ENCODE measurements at places on chromosomes 1 and 21.
A peak's percentile ranks its signal among the peaks of the same experiment; 100 is the strongest.

DNA sequence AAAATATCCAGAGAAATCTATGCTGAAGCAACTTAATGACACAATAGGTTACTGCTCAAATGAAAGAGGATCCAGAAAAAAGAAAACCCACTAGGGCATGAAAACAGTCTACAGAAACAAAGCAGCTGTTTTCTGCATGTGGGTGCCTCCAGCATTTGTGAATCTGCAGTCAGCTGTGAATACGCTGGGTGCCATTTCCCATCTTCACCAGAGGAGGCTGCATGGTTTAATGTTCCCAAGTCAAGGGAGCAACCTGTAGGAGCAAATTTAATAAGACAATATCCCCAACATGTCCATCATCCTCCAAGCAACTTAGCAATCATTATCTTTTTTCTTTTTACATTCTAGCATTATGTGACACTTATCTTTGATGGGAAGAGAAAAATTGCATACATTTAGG is 396.6 kb downstream of the BRINP2 start:
- no peak for DNase-seq

DNA sequence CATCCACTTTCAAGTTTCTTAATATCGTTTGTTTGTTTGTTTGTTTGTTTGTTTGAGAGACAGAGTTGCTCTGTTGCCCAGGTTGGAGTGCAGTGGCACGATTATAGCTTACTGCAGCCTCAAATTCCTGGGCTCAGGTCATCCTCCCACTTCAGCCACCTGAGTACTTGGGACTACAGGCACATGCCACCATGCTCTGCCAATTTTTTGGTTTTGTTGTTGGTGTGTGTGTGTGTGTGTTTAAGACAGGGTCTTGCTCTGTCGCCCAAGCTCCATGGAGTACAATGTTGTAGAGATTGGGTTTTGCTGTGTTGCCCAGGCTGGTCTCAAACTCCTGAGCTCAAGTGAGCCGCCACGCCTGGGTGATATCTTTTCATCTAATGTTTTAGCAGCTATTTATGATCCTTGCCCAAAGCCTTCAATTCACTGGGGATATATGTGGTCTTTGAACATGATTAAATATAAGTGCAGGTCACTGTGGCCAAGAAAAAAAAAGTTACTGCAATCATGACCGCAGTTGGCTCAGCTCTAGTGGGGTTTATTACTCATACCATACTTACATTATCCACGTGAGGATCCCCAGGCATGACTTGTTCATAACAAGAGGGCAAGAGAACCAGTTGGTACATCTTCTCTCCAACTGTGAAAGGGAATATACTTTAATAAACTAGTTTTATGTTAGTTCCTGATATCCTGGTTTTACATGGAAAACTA is 8.0 kb downstream of the RRP1B start:
- DNase-seq, result no peak

GRCh38 chr1:217469983-217470382 is 160.9 kb downstream of the GPATCH2 start:
- no peak for DNase-seq

DNA sequence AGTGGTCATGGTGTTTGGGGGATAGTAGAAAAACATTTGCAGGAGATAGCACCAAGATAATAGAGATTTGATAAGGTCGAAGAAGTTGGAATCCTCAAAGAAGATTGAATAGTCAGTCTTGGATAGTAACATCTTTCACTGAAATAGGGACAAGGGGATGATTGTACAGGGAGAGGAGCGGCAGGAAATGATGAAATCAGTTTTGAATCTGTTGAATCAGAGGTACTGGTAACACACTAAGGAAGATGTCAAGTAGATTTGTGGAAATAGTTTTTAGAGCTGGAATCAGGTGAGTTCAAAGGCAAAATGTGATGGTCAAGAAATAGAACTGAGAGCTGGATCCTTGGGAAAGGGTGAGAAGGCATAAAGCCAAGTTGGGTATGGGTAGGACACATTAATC is 26.5 kb downstream of the CAP1 start:
- DNase-seq, result no peak

GRCh38 chr1:28370239-28371009 is 884 bp downstream of the PHACTR4 start:
- peak; percentile 54 for DNase-seq

DNA sequence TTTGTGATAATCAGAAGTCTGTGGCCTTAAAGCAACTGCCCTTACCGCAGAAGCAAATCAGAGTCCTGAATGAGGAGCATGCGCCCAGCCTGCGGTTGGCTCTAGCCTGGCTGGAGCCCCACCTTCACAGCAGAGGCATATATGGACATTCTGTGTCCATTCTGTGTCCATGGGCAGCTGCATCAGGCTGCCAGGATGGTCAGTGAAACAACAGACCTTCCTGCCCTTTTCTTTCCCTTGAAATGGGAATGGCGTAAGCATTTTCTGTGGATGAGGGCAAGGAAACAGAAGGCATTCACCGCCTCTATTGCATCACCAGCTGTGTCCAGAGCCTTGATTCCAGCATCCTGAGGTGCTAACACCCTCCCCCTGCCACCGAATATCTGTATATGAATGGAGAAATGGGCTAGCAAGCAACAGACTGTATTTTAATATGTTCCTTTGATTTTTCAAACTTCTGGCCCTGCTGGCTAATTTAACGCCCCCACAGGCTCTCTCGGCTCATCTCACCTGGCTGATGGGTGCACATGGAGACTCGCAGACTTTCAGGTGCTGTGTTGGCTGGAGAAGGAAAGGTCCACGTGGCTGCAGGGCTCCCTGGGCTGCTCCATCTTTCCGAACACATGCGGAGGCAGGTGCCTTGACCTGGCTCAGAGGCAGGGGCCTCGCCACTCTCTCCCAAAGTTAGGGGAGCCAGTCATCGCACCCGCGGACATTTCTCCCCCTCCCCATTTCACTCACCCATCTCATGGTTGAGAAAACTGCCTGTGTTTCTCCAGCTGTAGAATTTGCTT is 159.2 kb downstream of the GALNT2 start:
- no peak for DNase-seq

DNA sequence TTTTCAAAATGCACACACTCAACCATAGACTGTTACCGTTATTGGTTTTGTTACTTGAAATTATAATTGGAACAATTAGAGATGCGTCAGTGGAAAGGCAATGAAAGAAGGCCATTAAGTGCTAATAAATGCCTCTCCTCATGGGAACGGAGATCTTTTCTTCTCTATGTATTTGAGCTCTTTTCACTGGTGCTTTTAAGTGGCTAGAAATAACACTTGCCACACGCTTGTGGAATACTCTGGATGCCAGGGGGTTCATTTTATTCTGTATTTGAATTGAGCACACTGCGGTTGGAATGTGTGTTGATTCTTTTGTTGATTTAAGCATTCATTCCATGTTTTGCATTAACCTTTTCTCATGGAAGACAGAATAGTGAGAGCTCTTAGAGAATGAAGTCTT is 68.4 kb downstream of the DNM3 start:
- DNase-seq, result no peak

- DNase-seq, result no peak
Measured at GRCh38 chr1:162019446-162019845, 4.2 kb downstream of the OLFML2B start.

DNA sequence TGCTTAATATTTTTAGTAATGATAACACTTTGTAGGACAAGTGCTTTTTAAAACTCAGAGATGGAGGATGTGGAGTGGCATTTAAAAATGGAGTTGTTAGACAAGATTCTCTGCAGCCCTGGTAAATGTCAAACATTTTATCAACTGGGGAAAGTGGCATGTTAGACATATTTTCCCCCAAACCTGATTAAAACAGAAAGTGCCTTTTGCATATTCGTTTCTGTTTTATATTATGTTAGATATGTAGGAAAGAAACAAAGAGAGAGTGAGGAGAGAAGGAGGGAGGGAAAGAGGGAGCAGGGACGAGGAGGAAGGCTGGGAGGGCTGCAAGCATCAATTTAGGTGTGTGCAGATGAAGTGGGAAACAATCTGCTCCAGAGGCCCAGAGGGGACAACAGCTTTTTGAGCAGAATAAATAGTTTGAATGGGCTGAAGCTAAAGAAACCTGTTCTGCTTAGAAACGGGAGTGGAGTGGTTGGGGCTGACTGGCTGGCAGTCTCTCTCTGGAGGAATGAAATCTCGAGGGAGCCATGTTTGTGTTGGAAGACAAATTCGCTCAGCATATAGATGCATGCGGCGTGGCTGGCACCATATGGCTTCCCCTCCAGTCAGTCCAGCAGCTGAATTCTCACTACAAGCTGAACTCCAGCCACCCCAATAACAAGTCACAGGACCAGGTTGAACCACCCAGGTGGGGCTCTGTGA is 502.2 kb downstream of the AJAP1 start:
- no peak for DNase-seq

GRCh38 chr1:7473223-7474142 is 297.6 kb upstream of the VAMP3 start:
- no peak for DNase-seq

- DNase-seq, result no peak
Measured at GRCh38 chr1:12014141-12014991, 4.9 kb upstream of the MIIP start.

DNA sequence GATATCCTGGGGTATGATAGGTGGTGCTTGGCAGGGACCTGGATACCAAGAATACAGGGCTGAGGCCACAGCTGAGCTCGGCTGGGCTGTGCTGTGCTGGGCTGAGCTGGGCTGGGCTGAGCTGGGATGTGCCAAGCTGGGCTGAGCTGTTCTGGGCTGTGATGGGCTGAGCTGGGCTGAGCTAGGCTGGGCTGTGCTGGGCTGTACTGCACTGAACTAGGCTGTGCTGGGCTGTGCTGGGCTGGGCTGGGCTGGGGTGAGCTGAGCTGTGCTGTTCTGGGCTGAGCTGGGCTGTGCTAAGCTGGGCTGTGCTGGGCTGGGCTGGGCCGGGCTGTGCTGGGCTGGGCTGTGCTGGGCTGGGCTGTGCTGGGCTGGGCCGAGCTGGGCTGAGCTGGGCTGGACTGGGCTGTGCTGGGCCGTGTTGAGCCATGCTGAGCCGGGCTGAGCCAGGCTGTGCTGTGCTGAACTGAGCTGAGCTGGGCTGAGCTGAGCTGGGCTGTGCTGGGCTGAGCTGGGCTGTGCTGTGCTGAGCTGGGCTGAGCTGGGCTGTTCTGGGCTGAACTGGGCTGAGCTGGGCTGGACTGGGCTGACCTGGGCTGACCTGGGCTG is 94.7 kb upstream of the ACTRT2 start:
- DNase-seq, result no peak

- no peak for DNase-seq
Measured at GRCh38 chr1:63435161-63435560, 67.7 kb downstream of the ALG6 start.

GRCh38 chr1:22139066-22139594 is 3.8 kb downstream of the WNT4 start:
- no peak for DNase-seq
